Activated CD4-positive, alpha-beta T cell treated with anti-CD3 and anti-CD28 coated beads, Interleukin-2, amount 50 U/mL, for 48 hours (primary cell): ENCODE measurements at places on chromosomes 1 and 21.

DNA sequence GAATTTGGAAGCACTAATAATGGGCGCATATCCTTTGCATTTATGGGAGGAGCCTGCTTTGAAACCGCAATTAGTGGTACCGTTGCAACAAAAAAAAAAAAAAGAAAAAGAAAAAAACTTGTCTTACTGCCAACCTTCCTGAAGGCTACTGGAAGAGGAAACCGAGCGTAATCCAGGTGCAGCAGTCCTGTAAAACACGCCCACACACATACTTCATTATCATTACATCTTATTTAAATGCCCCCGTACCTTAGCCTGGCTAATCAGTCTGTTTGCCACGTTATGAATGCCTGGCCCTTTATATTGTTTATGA lies 686 bp upstream of the ZNF281 start:
- DNase-seq: no peak

- no peak for DNase-seq
These were observed 1.1 kb downstream of the SLC35F3 start for GRCh38 chr1:233905416-233906051.

DNA sequence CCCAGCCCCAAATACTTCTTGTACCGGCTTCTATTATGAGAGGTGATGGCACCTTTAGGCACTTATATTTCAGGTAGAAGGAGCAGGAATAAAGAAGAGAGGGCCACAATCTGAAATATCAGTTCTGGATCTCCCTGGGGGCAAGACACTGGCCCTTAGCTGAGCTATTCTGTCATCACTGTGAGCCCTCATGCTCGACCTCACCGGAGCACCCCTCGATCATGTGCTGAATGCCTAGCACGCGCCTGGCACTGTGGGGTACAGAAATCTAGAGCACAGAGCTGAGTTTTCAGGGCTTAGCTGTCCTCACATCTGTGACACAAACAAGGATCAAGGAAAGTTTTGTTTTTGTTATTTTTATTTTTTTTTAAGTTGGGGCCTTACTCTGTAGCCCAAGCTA lies 7.6 kb upstream of the MX1 start:
- DNase-seq: no peak

DNA sequence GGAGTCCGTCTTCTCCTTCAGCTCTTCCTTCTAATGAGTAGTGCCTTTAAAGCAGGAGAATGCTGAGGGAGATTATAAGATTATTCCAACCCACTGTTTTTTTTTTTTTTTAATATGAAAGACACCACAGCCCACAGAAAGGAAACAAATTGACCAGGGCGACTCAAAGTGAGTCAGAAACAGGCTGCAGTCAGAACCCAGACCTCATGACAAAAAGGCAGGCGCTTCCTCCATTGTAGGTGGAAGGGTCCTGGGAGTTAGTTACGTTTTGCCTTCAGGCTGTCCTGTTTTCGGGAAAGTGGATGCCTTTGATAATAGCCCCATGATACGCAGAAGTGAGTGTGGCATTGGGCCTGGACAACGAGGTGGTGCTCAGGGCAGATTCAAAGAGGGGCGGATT lies 21.0 kb downstream of the PLXNA2 start:
- no peak for DNase-seq

DNA sequence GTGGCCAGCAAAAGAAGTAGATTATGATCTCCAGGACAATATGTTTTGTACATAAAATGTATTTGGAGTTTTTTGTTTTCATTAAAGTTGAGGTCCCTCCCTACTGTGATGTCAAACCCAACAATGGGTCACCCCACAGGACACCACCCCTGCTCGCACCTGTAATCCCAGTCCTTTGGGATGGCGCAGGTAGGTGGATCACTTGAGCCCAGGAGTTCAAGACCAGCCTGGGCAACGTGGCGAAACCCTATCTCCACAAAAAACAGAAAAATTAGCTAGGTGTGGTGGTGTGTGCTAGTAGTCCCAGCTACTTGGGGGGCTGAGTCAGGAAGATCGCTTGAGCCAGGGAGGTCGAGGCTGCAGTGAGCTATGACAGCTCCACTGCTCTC lies 9.0 kb downstream of the ZBTB17 start:
- DNase-seq: no peak

DNA sequence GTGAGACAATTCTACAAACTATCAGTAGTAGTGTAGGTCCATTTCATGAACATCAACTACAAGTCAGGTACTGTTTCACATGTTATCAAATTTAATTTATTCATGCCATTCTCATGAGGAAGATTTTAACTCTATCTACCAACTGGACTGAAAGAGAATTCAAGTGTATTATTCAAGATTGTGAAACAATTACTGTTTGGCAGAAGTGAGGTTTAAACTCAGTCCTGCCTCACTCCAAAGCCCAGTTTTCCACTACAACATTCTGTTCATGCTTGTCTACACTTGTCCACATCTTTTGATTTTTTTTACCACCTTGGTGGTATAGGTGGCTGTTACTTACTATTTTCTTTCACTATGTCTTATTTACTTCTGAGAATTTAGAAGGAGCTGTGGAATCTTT lies 272.9 kb downstream of the TGFB2 start:
- no peak for DNase-seq

- no peak for DNase-seq
These were observed 71.7 kb upstream of the MPC2 start for GRCh38 chr1:168008595-168008994.

DNA sequence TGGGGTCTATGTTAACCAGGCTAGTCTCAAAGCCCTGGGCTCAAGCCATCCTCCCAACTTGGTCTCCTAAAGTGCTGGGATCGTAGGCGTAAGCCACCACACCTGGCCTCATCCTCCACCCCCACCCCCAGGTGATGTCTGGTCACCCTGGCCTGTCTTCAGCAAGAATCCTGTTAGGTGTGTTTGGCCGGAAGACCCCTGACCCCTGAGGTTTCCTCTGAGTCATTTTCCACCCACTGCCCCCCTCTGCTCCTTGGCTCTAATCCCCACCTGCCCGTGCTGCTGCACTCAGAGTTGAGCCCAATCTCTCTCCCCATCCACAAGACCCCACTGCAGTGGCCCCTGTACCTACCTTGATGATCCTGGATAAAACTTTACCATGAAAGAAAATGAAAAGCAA lies 25.2 kb downstream of the SLC66A1 start:
- DNase-seq: no peak

- DNase-seq: no peak
These were observed 50.7 kb downstream of the ARHGEF16 start for GRCh38 chr1:3505161-3505560.

- no peak for DNase-seq
These were observed 8.0 kb upstream of the RAP1GAP start for GRCh38 chr1:21677168-21677567.

DNA sequence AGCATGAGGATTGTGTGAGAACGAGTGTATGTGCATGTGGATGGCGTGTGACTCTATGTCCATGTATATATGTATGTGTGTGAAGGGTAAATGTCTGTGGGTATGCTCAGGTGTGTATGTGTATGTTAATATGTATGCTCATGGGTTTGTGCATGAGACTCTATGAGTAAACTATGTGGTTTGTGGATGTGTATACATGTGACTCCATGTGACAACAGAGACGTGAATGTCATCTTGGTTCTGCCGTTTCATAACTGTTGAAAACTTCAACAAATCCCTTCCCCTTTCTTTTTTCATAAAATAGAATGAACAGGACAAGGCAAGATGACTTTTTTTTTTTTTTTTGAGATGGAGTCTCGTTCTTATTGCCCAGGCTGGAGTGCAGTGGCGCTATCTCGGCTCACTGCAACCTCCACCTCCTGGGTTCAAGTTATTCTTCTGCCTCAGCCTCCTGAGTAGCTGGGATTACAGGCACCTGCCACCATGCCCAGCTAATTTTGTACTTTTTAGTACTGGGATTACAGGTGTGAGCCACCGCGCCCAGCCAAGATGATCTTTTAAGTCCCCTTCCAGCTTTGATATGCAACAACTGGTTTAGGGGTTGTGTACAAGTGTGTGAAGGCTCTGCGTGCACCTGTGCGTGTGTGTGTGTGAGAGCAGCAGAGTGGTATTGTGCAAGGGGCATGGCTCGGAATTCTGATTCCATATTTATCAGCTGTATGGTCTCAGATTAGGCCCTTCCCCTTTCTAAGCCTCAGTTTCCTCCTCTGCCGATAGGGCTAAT lies 106.3 kb downstream of the EBNA1BP2 start:
- DNase-seq: no peak

DNA sequence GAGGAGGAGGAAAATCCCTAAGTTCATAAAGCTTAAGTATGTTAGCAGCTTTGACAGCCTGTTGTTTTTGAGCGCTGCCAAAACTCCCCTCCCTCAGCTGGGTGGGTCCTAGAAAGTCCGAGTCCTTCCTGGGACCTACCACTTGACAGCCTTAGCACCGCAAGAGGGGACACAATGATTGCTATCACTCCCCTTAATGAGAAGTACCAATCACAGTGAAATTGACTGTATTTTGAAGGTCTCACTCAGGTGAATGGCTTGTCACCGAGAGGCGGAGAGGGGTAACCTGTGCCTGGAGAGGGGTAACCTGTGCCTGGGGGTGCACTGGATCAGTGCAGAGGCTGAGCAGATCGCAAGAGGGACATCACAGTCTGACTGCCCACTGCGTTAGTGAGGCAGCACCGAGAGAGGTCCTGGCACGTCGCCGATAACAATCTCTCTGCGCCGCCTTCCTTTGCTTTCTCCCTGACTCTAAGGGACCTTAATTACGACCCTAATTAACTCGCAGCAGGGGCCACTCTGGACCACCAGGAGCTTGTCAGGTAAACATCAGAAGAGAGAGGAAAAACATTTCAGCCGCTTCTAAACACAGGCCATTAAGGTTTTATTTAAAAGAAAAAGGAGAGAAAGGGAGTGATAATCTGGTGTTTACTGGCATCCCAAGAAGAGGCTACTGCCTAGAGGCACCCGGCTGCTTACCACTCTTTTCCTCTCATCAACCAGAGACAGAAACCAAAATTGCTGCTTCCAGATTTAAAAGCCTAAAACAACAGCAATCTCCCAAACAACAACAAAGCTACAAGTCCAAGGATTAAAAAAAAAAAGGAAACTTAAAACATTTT lies 25.7 kb upstream of the KCNK1 start:
- DNase-seq: no peak

DNA sequence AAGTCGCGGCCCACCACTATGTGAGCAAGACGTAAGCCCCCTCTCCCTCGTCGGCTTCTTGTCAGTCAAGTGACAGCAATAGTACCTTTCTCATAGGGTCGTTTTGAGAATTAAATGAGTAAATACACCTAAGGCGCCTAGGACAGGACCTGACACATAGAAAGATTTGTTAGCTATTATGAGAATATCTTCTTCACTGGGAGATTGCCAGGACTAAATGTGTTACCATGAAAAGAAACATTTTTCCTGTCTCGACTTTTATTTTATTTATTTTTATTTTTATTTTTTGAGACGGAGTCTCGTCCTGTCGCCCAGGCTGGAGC lies 798 bp downstream of the PMF1 start:
- DNase-seq: no peak

DNA sequence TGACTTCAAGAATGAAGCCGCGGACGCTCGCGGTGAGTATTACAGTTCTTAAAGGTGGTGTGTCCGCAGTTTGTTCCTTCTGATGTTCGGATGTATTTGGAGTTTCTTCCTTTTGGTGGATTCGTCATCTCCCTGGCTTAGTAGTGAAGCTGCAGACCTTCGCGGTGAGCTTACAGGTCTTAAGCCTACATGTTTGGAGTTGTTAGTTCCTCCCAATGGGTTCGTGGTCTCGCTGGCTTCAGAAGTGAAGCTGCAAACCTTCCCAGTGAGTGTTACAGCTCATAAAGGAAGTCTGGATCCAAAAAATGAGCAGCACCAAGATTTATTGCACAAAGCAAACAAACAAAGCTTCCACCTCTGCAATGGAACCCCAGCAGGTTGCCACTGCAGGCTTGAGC lies 14.7 kb downstream of the LDLRAD1 start:
- DNase-seq: no peak

DNA sequence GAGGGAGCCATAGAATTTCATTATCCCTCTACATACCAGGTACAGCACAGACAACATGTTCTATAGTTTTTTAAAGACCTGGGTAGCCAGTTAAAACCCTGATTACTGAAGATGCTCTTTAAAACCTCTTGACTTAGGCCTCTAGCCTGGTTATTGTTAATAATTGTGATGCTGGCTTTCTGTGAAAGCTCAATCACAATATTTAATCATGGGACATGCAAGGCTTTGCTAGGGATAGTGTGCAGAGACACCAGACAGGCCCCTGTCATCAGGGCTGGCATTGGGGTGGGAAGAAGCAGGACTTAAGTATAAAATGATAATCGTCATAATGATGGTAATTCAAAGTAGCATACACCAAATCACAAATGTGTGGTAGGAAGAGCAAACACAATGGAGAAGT lies 274.4 kb downstream of the PTBP2 start:
- no peak for DNase-seq

- no peak for DNase-seq
These were observed 268.2 kb upstream of the NR5A2 start for GRCh38 chr1:199759268-199759730.

DNA sequence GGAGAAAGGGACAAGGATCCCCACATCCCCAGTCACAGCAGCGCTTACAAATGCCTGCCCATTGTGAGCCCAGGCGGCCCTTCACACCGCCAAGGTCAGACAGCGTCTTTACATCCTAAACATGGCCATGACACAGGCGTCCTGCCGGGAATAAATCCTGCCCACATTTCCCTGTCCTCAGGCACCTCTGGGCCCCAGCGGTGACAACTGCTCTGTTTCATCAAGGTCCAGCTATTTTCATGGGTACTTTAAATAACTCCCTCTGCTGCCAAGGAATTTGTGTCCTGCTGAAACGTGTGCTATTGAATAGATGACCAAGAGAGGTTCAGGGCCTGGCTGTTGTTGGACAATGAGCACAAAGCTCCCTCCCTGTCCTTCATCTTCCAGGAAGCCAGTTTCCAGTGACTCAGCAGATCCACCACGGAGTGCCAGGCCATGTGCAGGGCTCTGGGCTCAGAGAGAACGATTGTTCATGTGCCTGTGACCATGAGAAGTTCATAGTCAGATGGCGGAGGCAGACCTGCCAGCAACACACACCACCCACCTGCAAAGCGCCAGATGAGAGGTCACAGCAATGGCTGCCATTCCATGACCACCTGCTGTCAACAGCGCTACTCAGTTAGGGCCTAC lies 195.8 kb downstream of the MATN1 start:
- DNase-seq: no peak

- DNase-seq: no peak
These were observed 36.5 kb downstream of the ZBTB18 start for GRCh38 chr1:244087611-244088010.

DNA sequence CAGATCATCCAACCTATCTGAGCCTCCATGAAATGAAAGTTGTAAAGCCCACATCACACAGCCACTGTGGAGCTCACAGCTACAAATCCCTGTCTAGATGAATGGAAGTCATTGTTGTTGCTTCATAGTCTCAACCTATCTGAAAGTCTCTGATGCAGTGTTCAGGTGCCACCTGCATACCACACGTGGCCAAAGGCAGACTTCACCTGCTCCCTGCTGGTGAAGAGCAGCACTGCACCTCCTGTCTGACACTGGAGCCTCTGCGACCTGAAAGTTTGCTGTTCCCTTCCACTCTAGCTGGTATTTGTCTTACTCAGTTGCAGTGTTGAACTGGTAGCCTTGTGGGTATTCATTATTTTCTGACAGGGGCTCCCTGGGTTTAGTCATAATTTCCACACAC lies 18.4 kb downstream of the LORICRIN start:
- peak; percentile 65 for DNase-seq

GRCh38 chr1:191760016-191760415 lies 398.2 kb upstream of the RGS18 start:
- DNase-seq: no peak

- no peak for DNase-seq
These were observed 125.4 kb downstream of the LACTBL1 start for GRCh38 chr1:22847249-22847648.
